Foreskin keratinocyte (primary cell): ENCODE measurements at places on chromosomes 7 and 10.

DNA sequence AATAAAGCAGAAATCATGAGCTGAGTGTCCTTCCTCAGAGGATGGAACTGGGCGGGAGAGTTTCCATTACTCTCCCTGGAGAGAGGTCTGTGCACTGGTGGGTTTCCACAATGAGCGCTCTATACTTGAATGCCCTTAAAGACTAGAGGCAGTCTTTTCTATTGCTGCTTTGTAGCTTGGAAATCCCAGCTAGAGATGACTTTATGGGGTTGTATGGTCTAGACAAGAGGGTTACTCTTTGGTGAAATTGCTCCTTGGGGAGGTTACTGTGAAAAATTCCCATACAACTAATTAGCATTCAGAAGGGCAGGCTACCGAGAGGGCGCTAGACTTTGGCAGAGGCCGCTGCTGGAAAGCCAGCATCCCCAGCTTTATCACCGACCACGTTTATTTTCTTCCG lies 136.8 kb downstream of the TAX1BP1 start:
- no peak for DNase-seq

- no peak for DNase-seq
Observed at GRCh38 chr10:92942226-92942625, 93.9 kb downstream of the EXOC6 start.

- DNase-seq = peak; percentile 25
Observed at GRCh38 chr7:23938937-23939552, 229.0 kb downstream of the STK31 start.

DNA sequence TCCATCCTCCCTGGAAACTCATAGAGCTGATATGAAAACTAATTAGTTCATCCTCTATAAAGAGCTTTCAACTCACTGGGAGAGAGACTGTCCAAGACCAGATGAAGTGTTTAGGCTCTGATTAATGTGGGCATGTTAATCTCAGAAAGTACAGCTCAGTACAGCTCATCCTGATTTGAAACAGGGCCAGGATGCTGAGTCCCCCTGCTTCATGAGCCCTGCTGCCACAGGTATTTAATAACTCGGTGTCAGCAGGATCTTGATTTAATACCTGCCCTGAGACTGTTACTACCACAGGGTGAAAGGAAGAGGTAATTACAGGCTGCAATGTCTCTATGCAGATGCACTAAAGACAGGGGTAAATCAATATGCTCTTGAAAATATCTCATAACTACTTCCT lies 10.8 kb downstream of the LMOD2 start:
- no peak for DNase-seq

DNA sequence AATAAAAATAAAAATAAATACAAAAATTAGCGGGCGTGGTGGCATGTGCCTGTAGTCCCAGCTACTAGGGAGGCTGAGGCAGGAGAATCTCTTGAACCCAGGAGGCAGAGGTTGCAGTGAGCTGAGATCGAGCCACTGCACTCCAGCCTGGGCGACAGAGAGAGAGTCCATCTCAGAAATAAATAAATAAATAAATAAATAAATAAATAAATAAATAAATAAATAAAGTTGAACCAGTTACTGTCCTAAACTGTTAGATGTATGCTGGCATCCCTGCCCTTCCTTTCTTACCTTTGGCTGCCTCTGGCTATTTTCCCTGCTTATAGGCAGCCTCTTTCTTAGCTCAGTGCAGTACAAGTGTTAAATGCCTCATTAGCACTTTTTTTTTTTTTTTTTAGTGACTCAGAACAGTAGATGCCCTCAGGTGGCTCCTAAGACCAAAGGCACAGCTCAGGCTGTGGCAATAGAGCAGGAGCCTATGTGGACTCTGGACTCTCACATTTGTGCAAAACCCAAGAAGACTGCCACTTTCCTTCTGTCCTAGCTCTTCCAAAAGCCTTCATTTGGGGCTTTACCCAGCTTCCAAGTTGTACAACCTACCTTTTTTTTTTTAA lies 30.6 kb upstream of the CABCOCO1 start:
- no peak for DNase-seq

DNA sequence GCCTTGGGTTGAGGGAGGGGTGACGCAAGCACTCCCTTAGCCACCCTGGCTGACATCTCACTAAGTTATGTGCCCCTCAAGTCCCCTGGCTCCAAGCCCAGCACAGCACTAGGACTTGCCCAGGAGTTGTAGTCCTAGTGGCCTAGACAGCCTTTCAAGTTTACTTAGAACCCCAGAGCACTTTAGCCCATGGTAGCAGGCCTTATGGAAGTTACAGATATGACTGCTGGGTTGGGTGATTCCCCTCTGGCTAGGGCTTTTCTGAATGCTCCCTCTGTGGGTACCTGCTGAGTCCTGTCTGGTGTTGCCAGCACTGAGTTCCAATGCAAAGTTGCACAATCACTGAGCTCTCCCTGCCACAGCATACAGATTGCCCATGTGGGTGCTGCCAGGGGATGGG lies 83.2 kb downstream of the AHCYL2 start:
- DNase-seq = peak; percentile 88

DNA sequence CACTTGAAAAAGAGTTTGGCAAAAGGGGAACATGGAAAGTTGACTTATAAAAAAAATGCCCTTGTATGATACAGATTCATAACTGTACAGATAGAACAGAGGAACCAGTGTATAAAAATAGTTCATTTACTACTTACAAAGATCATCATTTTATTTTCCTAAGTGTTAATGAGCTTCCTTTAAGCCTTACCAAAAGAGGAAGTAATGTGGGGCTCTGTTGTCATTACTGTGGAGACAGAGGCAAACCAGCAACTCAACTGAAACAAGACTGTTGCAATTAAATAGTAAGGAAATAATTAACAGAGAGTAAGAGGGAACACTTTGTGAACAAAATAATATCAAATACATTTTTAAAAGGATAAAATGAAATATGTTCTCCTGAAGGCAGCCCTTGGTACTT lies 526.2 kb upstream of the ADARB2 start:
- DNase-seq = no peak

- DNase-seq = peak; percentile 58
Observed at GRCh38 chr7:2195400-2196246, 37.1 kb downstream of the MAD1L1 start.

- DNase-seq = peak; percentile 13
Observed at GRCh38 chr10:60099998-60100747, 193.8 kb upstream of the CCDC6 start.

- DNase-seq = no peak
Observed at GRCh38 chr7:25834050-25834449, 317.9 kb upstream of the NFE2L3 start.

DNA sequence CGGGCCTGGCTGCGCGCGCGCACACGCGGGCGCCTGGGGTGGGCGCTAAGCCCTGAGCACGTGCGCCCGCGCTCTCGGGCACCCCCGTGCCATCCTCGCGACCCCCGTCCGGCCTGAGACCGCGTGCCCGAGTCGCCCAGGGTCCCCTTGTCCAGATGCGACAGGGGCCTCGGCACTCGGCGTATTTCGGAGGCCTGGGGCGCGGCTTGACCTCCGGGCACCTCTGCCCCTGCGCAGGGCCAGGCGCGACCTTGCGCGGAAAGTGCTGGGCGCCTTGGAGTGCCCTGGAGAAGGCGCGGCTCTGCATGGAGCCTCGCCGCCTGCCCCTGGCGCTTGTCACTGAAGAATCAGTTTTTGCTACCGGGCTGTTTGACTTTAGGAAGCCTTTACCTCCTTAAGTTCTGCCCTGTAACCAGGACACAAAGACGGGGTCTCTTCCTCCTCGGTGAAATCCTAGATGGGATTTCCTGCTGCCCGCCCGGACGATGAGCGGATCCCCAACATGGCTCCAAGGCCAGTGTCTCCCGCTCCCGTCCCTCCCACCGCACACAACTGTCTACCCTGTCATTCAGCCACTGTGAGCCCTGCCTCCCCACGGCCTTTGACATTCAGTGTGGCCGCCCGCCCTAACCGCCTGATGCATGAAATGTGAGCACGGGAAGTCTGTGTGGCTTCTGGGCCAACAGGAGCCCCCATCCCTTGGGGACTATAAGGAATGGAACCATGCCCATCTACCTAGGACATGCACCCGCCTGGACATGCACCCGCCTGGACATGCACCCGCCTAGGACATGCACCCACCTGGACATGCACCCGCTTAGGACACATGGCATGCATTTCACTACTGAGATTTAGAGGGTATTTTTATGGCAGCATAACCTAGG lies 1.1 kb upstream of the STK32C start:
- no peak for DNase-seq

DNA sequence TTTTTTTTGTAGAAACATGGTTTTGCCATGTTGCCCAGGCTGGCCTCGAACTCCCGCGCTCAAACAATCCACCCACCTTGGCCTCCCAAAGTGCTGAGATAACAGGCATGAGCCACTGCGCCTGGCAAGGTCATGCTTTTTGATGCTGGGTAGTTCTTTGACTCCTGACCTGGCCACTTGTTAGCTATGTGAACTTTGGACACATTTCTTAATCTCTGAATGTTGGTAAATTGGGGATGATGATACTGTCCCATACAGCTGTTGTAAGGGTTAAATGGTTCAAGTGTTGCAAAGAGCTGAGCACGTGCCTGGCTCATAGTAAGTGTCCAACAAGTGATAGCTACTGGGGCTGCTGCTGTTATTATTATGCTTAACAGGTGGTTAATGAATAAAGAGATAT lies 2.3 kb downstream of the ZNHIT1 start:
- DNase-seq = no peak

GRCh38 chr7:81447351-81447952 lies 322.4 kb downstream of the HGF start:
- DNase-seq = peak; percentile 57

GRCh38 chr10:14798636-14799035 lies 23.9 kb upstream of the FAM107B start:
- no peak for DNase-seq

GRCh38 chr10:15391491-15391890 lies 20.4 kb upstream of the FAM171A1 start:
- DNase-seq = no peak

DNA sequence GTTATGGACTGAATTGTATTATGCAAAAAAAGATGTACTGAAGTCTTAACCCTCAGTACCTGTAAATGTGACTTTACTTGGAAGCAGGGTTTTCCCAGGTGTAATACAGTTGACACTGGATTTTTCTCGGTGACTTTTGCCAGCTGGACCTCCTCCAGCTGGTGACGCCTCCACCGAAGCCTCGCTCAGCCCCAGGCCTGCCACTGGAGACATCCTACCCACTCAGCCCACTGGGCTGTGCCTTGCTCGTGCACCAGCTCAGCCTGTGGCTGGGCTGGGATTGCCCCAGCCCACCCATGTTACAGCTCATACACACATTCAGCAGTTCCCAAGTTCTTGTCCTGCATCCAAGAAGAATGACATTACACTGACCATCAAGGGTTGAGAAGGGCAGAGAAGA lies 42.4 kb upstream of the GPR22 start:
- DNase-seq = no peak

- DNase-seq = no peak
Observed at GRCh38 chr7:87961754-87962153, 27.7 kb downstream of the ADAM22 start.

DNA sequence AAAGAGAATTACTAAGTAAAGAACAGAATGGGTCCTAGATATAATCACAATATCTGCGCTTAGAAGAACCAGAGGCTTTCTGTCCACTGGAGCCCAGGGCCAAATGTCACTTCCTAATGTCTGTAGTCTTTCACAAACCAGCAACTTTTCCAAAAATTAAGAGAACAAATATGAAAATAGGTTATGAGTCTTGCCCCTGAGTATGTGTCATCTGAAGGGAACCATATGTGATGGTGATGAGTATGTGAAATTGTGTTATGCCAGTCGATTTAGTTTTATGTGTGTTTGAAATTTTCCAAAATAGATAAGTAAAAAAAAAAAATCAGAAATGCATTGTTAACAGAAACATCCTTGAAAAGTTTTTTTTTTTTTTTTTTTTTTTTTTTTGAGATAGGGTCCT lies 15.4 kb upstream of the HTR5A start:
- DNase-seq = no peak

DNA sequence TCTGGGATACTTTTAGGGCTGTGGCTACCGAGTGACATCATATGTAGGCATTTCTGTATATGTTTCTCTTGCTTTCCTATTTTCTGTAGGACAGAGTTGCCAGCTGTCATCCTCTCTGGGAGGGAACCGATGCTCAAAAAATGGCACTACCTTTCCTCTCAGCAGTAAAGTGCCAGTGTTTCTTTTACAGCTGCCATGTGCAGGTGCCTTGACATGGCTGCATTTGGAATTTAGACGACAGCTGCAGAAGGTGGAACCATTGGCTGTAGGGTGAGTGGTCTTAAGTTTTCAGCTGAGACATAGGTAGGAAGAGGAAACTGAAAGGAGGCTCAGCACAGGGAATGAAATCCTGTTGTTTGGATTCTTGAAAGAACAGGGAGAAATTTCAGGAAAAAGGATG lies 20.2 kb upstream of the RPA3 start:
- no peak for DNase-seq

DNA sequence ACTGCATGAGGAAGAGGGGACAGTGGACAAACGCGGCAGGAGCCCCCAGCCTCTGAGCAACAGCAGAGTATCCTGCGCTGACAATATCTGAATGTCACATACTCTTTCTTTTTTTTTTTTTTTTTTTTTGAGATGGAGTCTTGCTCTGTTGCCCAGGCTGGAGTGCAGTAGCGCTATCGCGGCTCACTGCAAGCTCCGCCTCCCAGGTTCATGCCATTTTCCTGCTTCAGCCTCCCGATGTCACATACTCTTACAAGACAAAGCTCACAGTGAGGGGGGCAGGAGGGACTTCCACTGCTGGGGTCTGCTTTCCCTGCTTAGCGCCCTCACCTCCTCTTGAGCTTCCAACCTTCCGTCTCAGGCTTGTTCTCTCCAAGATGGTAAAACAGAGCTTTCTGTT lies 51.2 kb upstream of the TNS3 start:
- no peak for DNase-seq

GRCh38 chr7:40795607-40796006 lies 660.8 kb downstream of the SUGCT start:
- DNase-seq = no peak

DNA sequence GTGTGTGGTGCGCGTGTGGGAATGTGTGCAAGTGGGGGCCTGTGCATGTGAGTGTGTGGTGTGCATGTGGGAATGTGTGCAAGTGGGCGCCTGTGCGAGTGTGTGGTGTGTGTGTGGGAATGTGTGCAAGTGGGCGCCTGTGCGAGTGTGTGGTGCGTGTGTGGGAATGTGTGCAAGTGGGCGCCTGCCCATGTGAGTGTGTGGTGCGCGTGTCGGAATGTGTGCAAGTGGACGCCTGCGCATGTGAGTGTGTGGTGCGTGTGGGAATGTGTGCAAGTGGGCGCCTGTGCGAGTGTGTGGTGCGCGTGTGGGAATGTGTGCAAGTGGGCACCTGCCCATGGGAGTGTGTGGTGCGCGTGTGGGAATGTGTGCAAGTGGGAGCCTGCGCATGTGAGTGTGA lies 232.2 kb downstream of the FANK1 start:
- DNase-seq = no peak

- DNase-seq = no peak
Observed at GRCh38 chr10:51257511-51258248, 183.4 kb downstream of the PRKG1 start.
